ENCODE measurements at places on chromosomes 4 and X.

DNA sequence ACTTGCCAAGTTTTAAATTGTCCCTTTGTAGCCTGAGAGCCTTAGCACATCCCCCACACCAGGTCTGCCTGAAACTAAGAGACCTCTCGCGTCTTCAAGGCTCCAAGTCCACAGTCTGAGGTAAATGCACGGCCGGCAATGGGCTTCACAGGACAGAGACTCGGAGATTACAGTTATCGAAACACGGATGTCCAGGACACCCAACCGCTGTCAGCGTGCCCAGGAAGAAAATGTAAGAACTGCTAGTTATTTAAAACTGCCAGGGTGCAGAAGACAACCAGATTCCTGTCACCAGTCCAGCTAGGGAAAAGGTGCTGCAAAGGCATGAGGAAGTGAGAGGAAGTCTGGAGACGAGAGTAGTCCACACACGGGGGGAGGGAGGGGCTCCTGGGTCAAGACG is 28.9 kb downstream of the ZNF827 start:
- no peak for DNase-seq

- peak; percentile 73 for DNase-seq
Measured at GRCh38 chr4:118935819-118936218, 47.2 kb downstream of the SYNPO2 start.

- DNase-seq = peak; percentile 77
Measured at GRCh38 chrX:46130247-46130646, 415.0 kb downstream of the ZNF674 start.

DNA sequence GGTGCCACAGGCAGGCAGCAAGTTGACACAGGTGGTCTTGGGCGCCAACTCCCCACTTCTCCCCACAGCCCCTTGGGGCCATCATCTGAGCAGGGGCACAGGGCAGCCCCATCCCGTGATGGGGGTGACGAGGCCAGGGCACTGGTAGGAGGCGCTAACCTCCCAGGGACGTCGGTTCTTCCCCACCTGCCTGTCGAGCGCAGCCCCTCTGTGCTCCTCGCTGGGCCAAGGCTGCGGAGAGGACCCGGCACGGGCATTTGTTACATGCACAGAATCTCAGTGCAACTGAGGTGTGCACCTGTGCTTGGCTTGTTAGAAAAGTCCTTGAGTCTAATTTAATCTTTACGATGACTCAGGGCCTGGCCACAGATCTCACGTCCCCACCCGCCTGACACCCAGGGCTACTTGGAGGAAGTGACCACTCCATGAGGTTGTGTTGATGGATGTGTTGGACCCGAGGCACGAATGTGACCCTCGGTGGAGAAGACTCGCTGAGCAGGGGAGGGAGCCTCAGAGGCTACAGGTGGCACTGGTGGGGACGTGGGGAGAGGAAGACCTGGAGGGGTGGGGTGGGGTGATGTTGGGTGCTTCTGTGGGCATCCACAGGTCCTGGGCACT is 3.1 kb upstream of the SH3TC1 start:
- DNase-seq = no peak

DNA sequence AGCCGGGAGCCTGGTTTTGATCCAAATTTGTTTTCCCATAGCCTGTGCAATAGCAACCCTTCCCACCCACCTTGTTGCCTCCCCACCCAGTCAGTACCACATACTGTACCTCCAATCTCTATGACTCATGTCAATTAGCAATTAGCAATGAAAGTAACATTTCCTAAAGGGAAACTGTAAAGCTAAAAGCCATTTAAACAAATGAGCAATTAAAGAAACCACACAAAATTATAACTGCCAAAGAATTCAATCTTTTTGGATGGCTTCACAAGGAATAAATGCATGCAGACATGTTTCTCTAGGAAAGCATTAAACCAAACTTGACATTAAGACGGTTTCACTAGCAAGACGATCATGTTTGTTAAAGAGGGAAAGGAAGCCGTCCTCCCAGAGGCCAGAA is 169.0 kb upstream of the MAP3K15 start:
- no peak for DNase-seq

GRCh38 chrX:121641560-121641959 is 594.1 kb downstream of the GLUD2 start:
- DNase-seq = peak; percentile 44

DNA sequence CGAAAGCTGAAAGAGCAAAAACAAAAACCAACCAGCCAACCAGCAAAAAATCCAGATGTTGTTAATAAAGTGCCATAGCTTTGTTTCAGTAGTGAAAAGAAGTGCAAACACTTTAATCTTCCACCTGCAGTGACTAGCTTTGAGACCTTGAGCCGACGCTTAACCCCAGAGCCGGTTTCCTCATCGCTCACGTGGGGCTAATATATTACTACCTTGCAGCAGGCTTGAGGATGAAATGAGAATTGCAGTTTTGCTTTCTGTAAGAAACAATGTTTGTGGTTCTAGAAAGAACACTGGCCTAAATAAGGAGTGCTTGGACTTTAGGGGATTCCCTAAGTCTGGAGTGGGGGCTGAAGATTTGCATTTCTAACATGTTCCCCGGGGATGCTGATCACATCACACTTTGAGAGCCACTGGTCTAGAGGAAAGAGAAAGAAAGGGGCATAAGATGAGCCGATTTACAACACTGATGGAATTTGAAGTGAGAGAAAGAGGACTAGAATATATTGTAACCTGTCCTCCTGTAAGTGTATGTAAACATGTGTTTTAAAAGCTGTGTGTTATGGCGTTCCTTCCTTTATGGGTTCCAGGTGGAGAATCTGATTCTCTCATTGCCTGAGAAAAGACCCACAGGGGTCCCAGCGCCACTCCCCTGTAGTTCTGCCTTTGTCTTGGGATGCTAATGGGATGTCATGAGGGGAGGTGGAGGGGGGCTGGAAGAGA is 1.4 kb downstream of the FGF2 start:
- DNase-seq = peak; percentile 67

- DNase-seq = peak; percentile 26
Measured at GRCh38 chrX:24676403-24677024, 17.2 kb upstream of the POLA1 start.

DNA sequence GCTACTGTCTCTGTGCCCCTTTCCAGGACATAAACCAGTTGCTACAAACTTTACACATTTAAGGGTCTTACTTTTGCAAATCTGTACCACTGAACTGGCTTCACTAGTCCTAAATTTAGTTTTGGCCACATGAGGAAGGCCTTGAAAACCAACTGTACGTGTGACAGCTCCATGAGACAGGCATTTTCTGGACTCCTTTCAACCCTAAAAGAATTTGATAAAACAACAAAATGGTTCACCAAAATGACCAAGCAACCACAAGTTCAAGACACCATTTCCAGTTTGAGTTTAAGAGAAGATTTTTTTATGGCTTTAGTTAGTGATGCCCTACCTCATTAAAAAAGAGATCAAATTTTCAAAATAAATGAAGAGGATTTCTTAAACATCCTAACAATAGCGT is 246.4 kb downstream of the ZNF674 start:
- DNase-seq = no peak

DNA sequence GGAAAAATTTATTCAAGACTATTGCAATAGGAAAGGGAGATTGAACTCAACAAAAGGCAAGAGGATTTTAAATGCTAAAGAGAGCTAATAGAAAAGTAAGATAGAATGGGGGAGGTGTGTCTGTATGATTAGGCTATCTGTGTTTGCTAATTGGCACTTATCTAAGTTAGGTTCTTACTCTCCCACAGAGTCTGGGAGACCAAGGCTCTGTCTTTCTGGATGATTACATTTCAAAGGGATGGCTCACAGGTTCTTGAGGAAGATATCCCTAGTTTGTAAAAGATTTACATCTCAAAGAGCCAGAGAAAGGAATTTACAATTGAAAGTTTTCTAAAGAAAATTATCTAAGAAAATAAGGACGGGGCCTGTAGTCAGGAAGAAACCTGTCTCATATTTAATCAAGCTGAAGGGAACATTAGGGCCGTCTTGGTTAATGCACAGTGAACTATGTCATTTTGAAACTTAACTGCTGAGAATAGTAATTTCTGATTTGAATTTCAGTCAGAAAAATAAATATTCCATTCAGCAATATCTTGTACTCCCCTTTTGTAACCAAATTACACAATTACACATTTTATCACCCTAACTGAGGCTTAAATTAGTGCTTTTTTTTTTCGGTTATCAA is 75.8 kb downstream of the MAGEB10 start:
- no peak for DNase-seq

- DNase-seq = peak; percentile 78
Measured at GRCh38 chr4:149999485-150000074, 78.7 kb upstream of the DCLK2 start.

- peak; percentile 5 for DNase-seq
Measured at GRCh38 chrX:135463937-135464336, 42.2 kb downstream of the SMIM10L2A start.

GRCh38 chr4:21198683-21199082 is 498.4 kb downstream of the PACRGL start:
- no peak for DNase-seq

- peak; percentile 29 for DNase-seq
Measured at GRCh38 chr4:154807042-154807630, 26.1 kb downstream of the RBM46 start.

GRCh38 chr4:152894673-152895072 is 41.5 kb upstream of the FHDC1 start:
- no peak for DNase-seq

- DNase-seq = no peak
Measured at GRCh38 chr4:8560265-8561047, 19.7 kb upstream of the GPR78 start.

GRCh38 chr4:177313263-177313662 is 3.6 kb downstream of the NEIL3 start:
- DNase-seq = no peak

GRCh38 chrX:56279863-56280262 is 47.7 kb downstream of the KLF8 start:
- DNase-seq = no peak

DNA sequence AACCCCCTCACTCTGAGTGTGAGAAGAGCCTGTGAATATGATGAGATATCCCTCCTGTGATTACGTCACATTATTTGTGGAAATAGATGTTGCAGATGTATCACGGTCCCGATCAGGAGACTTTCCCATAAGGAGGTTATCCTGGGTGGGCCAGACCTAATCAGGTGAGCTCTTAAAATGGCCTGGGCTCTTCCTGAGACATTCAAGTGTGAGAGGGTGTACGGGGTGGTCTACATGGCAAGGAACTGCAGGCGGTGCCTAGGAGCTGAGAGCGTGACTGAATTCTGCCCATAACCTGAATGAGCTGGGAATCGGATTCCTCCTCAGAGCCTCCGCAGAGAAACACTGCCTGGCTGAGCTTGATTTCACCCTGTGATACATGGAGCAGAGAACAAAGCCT is 12.9 kb upstream of the CENPVL1 start:
- DNase-seq = no peak

DNA sequence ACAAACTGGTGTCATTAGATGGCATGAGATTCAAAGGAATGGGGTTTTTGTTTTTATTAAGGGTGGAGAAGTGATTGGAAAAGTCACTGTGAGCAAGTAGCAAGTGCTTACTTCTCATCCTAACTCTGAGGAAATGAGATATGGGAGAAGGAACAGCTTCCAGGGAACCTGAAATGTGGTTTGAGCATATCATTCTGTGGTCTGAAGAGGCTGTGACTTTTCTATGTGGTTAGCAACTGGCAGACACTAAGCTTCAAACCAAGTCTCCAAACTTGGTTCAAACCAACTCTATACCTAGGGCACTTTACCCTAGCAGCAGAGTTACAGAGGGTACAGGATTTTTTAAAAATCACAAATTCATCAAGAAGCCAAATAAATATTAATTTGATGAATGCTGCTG is 58.2 kb downstream of the DCLK2 start:
- no peak for DNase-seq

GRCh38 chr4:10092481-10093270 is 23.9 kb downstream of the WDR1 start:
- peak; percentile 1 for DNase-seq

GRCh38 chrX:16511796-16512776 is 137.9 kb upstream of the S100G start:
- DNase-seq = no peak

DNA sequence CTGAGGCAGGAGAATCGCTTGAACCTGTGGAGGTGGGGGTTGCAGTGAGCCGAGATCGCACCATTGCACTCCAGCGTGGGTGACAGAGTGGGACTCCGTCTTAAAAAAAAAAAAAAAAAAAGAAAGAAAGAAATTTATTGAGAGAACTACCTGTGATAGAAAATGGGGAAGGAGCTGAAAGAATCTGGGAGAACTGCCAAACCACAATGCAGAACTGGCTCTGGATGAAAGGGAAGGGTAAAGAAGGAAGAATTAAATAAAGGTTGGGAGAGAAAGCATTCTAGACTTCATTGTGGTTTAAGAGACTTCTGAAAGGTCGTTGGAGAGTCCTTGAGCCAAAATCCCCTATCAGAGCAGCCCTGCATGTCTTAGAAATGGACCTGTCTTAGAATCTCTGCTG is 567.9 kb upstream of the HTR2C start:
- DNase-seq = no peak

- DNase-seq = no peak
Measured at GRCh38 chr4:148633720-148634119, 191.5 kb upstream of the NR3C2 start.

DNA sequence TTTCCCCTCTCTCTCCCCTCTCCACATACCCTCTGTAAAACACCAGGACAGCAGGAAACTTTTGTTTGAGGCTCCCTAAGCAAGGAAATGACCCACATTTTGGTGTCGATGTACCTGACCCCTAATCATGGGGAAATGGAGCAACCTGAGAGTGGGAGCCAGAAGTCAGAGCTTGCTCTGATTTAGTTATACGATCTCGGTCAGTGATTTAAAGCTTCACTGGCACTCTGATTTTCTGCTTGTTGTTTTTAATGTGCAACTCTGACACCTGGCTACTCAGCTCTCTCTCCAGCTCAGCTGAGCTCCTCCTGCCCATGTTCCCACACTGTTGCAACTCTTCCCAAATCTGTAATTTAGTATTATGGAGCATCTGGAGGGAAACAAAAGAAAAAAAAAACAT is 408.6 kb downstream of the ADAM29 start:
- DNase-seq = no peak

DNA sequence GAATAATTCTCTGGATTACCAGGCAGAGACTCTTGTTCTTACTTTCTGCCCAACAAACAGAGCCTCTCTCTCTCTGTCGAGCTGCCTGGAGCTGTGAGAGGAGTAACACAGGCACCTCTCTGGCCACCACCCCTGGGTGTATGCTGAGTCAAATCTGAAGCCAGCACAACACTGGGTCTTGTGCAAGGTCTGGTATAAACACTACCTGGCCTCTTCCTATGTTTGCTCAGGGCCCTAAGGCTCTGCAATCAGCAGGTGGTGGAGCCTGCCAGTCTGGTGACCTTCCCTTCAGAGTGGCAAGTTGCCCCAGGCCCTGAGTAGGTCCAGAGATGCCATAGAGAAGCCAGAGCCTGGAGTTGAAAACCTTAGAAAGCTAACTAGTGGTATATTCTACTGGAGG is 139.9 kb downstream of the CPXCR1 start:
- no peak for DNase-seq

DNA sequence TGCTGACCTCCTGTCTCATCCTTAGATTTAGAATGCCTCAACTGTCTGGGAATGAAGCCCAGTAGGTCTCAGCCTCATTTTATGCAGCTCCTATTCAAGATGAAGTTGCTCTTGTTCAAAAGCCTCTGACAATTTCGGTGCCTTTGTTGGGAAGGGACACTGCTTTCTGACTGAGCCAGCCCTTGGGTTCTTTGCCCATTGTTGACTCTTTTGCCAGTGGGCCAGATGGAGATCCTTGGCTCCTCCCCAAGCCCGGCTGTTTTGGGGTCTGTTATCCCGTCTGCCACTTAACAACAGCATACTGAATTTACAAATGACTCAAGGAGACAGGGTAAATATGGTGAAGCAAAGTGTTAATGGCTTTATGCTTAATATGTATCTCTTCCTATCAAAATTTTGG is 58.3 kb upstream of the PRKX start:
- peak; percentile 2 for DNase-seq

- DNase-seq = no peak
Measured at GRCh38 chr4:10212400-10212799, 95.8 kb upstream of the WDR1 start.

- no peak for DNase-seq
Measured at GRCh38 chrX:71671043-71671780, 3.9 kb downstream of the LOC101059915 start.
